ENCODE measurements at places on chromosomes 5 and 9. TPM values are rescaled to one million over a fixed set of nuclear protein-coding genes. Genes with fewer than 3 reads are reported as not detected.

DNA sequence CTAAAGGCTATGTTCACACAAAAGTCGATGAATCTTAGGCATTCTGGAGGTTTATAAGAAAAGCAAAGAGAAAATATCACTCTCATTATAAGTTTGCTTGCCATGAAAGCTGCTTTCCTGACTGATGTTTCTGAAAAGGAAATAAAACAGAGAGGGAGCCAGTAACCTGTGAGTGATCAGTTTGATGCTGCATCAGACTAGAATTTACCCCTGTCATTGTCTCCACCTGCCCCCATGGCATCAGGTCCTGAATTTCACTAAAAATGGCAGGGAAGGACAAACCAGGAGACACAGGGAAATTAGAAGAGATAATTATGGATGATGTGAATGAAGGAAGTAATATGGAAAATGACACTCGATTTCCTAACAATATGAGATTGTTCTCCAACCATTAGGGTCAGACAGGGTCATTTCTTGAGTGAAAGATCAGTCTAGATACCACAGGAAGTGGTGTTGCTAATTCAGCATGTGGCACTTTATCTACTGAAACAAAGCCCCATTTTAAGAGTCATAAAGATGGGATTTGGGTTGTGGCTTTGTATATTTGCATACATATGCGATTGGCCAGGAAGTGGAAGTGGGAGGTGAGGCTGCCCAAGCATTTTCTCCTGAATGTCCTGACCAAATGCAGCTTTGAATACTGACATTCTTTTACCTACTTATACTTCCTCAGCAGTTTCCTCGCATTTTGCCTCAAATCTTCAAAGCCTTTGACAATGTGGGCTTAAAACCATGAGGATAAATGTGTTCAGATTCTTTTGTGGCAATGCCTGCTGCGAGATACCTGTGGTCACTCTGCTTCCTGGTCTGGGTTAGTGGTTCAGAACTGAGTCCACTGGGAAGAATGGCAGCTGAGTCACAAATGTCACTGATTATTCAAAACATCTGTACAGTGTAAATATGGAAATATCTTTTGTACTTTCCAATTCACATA lies 29.7 kb downstream of the MEGF10 start:
- H3K4me1 ChIP-seq: peaks cover 11% of the 10 kb centered on the region
- DNase-seq: no peak
- H3K27me3 ChIP-seq: peaks cover 17% of the 10 kb centered on the region
- H3K36me3 ChIP-seq: peaks cover 3% of the 10 kb centered on the region
- H3K27ac ChIP-seq: no peak overlapping the region

The THBS4 gene
- total RNA-seq: 0.94 TPM

GRCh38 chr5:14998491-14998890 lies 126.9 kb upstream of the ANKH start:
- no peaks in the 10 kb centered on the region for H3K36me3 ChIP-seq
- H3K4me1 ChIP-seq: peaks cover 4% of the 10 kb centered on the region
- DNase-seq: no peak
- no peaks in the 10 kb centered on the region for H3K27me3 ChIP-seq
- H3K27ac ChIP-seq: no peak overlapping the region
- H3K4me3 ChIP-seq: no peak overlapping the region

The UBE2B gene
- total RNA-seq: 124 TPM

Data from T-helper 17 cell (primary cell).